T-cell (primary cell): ENCODE measurements at places on chromosomes 1 and 21. TPM values are rescaled to one million over a fixed set of nuclear protein-coding genes. Genes with fewer than 3 reads are reported as not detected.

- H3K27me3 ChIP-seq = no peaks in the 10 kb centered on the region
- peaks cover 7% of the 10 kb centered on the region for H3K36me3 ChIP-seq
- peak overlapping the region; percentile 36 for H3K27ac ChIP-seq
- peaks cover 47% of the 10 kb centered on the region for H3K4me1 ChIP-seq
- no peak for DNase-seq
Observed at GRCh38 chr21:45551316-45551715, 9.1 kb upstream of the SLC19A1 start.

DNA sequence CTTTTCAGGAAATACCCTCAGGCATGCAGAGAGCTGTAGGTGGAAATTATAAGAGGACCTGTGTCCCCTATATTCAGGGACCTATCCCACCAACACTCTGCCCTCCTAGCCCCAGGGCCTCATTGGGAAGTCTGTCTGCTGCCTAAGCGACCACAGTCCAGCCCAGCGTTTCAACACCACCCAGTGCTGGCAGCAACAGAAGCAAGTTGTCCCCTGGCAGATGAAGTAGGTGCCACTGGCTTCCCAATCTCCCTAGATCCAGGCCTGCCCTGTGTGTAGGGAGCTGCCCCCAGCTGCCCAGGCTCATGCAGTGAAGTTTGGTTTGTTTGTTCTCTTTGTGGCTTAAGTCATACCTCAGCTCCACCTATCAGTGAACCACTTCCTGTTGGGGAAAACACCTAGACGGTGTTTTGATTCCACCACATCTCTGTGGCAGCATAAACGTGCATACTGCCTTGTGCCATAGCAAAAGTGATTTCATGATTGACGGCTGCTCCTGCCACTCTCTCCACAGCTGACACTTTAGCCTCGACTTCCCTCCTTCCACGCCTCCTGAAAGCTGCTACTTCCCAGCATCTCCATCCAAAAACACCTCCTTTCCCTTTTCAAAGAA, 8.1 kb upstream of the LEFTY1 start:
- H3K27me3 ChIP-seq = no peaks in the 10 kb centered on the region
- DNase-seq = peak; percentile 76
- peak overlapping the region; percentile 15 for H3K4me3 ChIP-seq

- no peak overlapping the region for H3K4me3 ChIP-seq
- no peak for DNase-seq
- no peaks in the 10 kb centered on the region for H3K27me3 ChIP-seq
Observed at GRCh38 chr1:102500758-102501157, 504.0 kb upstream of the OLFM3 start.

- no peak for DNase-seq
- H3K27me3 ChIP-seq = no peaks in the 10 kb centered on the region
- H3K4me3 ChIP-seq = no peak overlapping the region
Observed at GRCh38 chr1:48820491-48820890, 43.8 kb upstream of the BEND5 start.

DNA sequence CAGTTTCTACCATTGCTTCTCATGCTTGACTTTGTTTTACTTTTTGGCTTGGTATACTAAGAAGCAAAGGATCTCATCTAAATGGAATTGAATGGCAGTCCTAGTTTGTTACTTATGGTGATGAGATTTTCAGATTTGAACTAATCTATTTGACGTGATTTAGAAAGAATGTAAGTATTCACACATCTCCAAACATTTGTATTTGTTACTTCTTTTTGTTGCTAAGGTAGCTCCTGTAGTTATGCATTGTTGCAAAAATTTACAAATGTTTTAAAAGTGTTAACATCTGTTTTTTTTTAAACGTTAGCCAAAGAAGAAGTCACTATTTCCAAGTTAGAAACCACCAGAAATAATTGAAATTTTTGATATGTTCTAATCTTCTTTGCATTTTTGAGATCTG, 222.5 kb downstream of the RPS6KC1 start:
- peaks cover 2% of the 10 kb centered on the region for H3K36me3 ChIP-seq
- H3K27ac ChIP-seq = no peak overlapping the region
- DNase-seq = no peak
- H3K4me3 ChIP-seq = no peak overlapping the region
- no peaks in the 10 kb centered on the region for H3K4me1 ChIP-seq

DNA sequence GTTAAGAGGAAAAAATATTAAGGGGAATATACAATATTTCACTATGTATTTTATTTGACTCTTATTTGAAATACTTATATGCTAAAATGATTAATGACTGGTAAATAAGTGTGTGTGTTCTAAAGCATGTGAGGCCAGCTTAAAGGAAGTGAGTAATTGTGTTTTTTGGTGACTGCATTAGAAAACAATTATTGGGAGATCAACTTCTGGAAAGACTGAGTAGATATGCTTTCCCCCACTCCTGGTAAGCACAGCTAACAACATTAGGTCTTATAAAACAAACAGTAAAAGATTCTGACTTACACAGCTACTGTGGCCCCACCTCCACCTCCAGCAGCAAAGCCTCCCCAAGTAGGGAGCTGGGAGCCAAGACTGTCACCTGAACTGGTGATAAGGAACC, 403.0 kb downstream of the SRGAP2C start:
- H3K4me1 ChIP-seq = peaks cover 15% of the 10 kb centered on the region
- H3K4me3 ChIP-seq = no peak overlapping the region
- no peak for DNase-seq
- H3K27ac ChIP-seq = no peak overlapping the region

GRCh38 chr1:167209044-167209443, 11.6 kb upstream of the POU2F1 start:
- H3K27me3 ChIP-seq = no peaks in the 10 kb centered on the region
- no peak for DNase-seq
- H3K36me3 ChIP-seq = no peaks in the 10 kb centered on the region
- no peak overlapping the region for H3K4me3 ChIP-seq

GRCh38 chr1:201074018-201074417, 38.2 kb downstream of the CACNA1S start:
- no peak for DNase-seq
- H3K27ac ChIP-seq = no peak overlapping the region
- H3K36me3 ChIP-seq = no peaks in the 10 kb centered on the region

Gene SLAMF9
- total RNA-seq = not detected

Gene CLK2
- 110 TPM for total RNA-seq

Gene CNR2
- total RNA-seq = 1.0 TPM
